MG63 (cell line): ENCODE measurements at places on chromosomes 1 and 21.

- DNase-seq, result no peak
Observed at GRCh38 chr1:4133297-4133938, 233.3 kb upstream of the C1orf174 start.

DNA sequence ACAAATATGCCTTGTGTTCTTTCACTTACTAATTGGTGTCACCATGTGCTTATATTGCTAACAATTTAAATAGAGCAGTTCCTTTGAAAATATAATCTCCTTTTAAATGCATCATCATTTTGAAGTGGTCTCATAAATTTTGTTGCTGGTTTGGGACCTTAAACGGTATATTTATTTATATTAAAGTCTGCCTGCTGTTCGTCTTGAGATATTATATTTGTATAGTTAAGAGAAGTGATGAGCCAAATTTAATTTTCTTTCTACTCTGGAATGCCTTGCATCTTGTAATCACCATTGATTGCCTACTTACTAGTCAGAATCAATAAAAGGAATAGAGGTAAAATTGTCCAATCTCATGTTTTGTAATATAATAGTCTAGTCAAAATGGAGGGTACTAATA lies 91.6 kb downstream of the NTNG1 start:
- no peak for DNase-seq

GRCh38 chr1:234923626-234924025 lies 205.0 kb downstream of the TOMM20 start:
- no peak for DNase-seq

- no peak for DNase-seq
Observed at GRCh38 chr1:187032982-187033692, 204.4 kb downstream of the PLA2G4A start.

DNA sequence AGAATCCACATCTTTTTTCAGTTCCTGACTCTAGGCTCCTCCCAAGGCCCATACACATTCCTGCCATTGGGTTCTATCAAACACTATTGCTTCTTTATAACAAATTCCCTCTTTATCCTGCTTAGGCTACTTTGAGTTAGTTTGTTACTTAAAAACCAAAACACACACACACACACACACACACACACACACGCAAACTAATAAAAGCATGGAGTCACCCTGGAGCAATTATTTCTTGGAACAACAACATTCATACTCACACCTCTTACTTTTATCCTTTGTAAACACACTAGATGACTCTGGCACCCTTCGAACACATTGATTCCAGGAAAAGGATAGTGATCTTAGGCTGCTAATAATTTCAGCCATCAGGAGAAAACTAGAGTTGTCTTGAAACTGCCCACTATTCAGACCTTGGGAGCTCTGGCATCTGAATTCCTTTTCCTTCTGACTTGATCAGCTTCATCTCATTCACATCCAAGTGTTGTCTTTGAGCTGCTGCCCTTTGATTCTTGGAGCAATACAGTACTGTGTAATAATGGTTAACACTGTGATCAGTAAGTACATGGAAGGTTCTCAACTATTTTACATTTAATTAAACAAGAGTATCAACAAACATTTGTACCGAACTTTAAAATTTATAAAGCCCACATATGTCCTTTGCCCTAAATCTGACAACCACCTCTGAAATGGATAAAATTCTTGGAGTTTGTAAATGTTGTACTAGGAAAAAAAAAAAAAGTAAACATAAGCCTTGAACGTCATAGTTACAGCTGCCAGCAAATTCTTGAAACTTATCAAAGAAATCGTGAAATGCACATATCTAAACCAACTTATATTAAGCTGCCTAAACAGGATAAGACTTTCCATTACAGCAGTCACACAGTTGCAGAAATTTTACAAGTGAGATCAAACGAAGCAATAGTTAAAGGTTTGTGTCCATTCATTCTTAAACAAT lies 2.8 kb upstream of the SEC22B start:
- DNase-seq, result peak; percentile 38

DNA sequence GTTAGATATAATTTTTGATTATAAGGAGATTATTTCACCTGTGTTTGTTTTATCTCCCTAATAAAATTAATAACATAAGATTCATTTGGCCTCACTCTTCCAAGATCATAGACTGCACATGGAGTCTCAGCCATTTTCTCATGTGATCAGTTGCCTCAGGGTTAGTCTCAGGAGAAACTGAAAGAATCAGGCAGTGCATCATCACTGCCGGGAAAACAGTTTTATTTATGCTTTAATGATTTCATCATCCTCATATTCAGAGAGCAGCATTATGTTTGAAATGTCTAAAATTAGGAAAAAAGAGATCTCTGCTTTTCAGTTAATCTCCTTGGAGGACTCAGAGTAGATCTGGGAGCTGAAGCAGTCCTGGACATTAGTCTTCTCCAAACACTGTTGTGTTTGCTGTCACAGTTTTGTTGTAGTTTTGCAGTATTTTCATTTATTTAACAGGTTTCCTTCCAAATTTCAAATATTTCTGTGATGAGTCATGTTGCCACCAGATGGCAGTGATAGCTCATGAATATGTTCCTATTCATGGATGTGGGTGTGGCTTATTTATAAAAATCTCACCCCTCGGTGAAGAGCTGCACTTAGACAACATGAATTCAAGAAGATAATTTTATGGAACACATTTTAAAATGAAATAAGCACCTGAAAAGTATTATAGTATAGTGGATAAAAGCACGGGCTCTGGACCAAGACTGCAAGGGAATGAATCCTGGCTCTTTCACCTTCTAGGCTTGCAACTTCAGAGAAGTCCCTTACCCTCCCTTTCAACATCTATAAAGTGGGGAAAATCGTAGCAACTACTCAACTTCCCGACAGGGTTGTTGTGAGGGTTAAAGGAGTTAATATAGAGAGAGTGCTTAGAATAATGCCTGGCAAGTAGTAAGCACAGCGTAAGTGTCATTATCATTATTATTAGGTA lies 31.2 kb downstream of the CHD1L start:
- peak; percentile 32 for DNase-seq

GRCh38 chr1:170498876-170499275 lies 33.1 kb upstream of the GORAB start:
- DNase-seq, result no peak

GRCh38 chr1:160879056-160879455 lies 5.9 kb downstream of the ITLN1 start:
- DNase-seq, result no peak

DNA sequence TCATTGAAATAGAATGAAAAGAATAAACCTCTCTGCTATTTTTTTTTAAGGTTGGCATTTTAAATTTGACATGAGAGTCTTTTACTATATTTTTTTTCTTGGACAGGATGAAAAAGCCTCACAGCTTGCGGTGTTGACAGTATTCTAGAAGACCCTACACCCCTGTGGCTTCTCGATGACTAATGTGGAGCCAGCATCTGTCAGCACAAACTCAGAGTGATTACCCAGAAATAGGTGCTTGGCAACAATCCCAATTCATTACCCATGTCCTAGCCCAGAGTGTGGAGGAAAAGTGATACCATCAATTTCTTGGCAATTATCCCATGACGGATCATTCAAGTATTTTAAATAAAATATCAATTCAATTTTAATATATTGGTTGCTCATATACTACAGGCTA lies 186.8 kb upstream of the MAP1LC3C start:
- DNase-seq, result no peak

- DNase-seq, result no peak
Observed at GRCh38 chr1:211335522-211336157, 9.0 kb downstream of the TRAF5 start.

DNA sequence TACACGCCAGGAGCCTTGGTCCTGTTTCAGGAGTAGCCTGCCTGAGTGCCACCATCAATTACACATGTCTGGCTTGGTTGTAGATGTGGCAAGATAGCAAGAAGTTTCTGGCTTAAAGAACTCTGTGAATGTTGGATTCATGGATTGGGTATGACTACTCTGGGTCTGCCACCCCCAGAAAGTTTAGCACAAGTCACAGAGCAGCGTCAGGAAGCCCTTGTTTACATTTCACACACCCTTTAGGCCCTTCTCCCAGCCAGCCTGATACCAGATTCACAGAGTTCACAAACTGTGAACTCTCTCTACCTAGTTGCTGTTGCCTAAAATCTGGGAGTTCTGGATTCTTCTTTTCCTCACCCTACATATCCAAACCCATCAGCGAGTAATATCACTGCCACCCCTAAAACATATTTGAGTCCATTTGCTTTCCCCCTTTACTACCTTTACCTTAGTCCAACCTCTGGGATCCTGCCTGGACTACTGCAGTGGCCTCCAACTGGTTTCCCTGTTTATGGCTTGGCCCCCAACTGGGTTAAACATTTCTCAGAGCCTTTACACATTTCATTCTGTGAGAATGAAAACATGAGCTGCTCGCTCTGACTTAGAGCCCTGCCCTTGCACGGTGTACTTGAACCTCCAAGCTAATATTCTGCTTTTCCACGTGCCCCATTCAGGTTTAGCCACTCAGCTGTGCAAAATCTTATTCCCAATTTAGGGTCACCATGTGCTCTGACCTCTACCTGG lies 4.1 kb upstream of the CCDC24 start:
- no peak for DNase-seq

- DNase-seq, result no peak
Observed at GRCh38 chr1:78622548-78622947, 2.3 kb downstream of the IFI44L start.

DNA sequence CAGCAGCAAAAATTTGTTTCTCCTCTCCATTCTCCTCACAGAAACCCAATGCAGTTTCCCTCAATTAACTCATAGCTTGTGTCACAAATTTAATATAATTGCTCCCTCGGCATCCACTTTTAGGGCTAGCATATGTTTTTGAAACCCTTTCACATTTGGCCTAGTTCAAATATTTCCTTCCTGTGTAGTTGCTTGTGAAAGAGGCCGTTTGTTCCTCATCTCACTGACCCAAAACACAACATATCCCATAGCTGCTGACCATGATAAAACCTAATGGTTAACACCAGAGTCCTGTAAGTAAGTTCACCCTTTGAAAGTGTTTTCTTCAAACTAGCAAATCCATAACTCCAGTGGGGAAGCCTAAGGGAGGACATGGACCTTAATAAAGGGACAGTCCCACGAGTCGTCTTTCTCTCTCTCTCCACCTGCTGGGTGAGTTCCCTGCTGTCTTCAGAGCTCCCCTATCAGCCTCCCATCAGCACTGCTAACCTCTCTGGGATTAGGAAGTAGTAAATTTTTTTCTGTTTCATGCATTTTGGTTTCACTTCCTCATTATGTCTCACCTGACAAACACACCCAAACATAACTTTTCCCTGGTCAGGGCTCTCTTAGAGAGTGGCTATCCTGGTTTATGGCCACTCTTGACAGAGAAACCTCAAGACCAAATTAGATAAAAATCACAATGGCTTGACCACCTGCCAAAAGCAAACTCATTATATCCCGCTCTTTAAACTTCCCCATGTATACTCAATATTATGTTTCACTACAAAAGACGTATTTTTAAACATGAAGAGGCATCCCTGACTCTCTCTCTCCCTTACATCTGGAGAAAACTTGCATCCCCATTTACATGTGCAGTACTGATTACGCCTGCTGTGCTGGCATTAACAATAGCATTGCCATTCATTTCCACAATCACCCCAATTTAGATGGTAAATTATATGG lies 177.7 kb upstream of the HP1BP3 start:
- no peak for DNase-seq

DNA sequence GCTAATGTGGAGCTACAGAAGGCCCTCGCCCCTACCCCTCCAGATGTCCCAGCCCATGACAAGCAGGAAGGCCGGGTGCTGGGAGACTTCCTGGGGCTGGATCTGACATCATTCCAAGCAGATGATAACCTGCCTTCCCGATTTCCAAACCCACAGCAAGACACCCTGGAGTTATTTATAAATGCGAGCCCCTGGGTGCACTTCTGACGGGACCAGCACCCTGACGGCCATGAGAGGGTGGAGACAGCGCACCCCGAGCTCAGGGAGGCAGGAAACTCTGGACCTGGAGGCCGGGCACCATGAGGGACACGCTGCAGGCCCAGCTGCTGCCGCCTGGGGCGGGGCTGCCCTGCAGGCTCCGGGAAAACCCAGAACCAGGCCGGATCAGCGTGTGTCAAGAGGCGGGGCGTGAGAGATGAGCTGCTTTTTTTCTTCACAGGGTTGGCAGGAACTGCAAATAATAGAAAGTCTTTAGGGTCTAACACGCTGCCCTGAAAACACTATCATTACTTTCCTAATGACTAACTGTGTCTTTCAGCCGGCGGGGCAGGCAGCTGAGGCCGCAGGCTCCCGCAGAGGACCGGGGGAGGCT lies 2.5 kb upstream of the PCBP3 start:
- DNase-seq, result no peak

DNA sequence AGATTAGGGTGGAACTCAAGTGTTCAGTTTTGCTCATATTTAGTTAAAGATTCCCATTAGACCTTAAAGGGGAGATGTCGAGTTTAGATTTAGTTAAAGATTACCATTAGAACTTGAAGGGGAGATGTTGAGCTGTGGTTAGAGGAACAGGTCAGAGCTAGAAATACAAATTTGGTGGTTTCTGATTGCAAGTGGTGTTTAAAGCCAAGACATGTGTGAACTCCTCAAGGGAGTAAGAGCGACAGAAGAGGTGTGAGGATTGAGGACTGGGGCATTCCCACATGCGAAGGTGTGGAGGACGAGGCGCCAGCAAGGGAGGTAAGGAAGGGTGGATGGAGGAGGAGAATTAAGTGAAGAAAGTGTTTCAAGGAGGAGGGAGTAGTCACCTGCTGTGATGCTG lies 168.6 kb downstream of the IER5 start:
- no peak for DNase-seq

GRCh38 chr1:186286615-186287315 lies 88.3 kb downstream of the TPR start:
- DNase-seq, result peak; percentile 21

GRCh38 chr1:65952696-65953095 lies 160.0 kb downstream of the PDE4B start:
- no peak for DNase-seq

DNA sequence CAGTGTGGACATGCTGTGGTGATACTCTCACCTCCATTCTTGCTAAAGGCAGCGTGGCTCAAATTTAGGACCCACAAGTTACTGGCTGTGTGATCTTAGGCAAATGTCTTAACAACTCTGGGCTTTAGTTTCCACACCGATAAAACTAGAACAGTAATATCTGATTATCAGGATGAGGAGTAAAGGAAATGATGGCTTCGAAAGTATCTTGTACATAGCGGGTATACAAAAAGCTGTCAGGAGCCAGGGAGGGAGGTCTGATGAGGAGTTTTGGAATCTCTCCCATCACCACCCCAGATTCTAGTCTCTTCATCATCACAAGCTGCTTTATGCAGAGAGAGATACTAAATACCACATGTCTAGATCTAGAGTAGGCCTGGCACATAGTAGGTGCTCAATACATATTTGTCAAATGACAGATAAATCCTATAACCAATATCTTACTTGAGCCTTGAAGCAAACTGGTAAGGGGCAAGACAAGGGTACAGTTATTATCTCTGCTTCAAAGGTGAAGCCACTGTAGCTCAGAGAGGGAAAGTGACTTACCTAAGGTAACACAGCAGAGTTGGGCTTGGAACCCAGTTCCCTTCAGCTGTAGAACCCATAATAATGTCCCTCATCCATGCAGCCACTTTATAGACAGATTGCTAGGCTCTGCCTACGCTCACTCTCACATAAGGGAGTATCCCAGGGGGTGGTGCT lies 9.5 kb upstream of the FGR start:
- no peak for DNase-seq

- DNase-seq, result no peak
Observed at GRCh38 chr21:44897326-44898010, 23.2 kb downstream of the ITGB2 start.
